ENCODE measurements at places on chromosomes 3 and 15. TPM values are rescaled to one million over a fixed set of nuclear protein-coding genes. Genes with fewer than 3 reads are reported as not detected.

- DNase-seq = no peak
These were observed 49.9 kb downstream of the GRIP2 start for GRCh38 chr3:14490255-14490654.

DNA sequence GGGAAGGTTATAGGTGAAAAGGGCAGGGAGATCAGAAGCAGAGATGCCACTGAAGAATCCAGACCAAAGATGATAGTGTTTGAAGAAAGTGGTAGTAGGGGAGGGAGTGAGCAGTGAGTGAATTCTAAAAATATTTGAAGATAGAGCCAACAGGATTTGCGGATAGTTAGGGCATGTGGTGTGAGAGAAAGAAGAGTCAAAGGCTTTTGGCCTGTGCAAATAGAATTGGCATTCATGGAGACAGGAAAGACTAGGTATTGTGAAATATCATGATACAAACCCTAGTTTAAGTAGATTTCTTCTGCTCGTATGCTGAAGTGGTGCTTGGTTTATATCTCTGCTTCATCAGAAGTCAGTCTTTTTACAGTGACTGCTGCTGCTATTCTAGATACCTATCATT lies 224.2 kb upstream of the CFAP20DC start:
- DNase-seq = no peak

SHF gene
- total RNA-seq = 3.3 TPM

UBA5 gene
- total RNA-seq = 30.0 TPM
